ENCODE measurements at places on chromosomes 1 and 21. TPM values are rescaled to one million over a fixed set of nuclear protein-coding genes. Genes with fewer than 3 reads are reported as not detected.

- H3K27ac ChIP-seq = no peak overlapping the region
- H3K36me3 ChIP-seq = no peaks in the 10 kb centered on the region
- H3K4me1 ChIP-seq = no peaks in the 10 kb centered on the region
- no peaks in the 10 kb centered on the region for H3K27me3 ChIP-seq
- DNase-seq = peak; percentile 70
Measured at GRCh38 chr1:70745199-70745598, 302.4 kb downstream of the PTGER3 start.

DNA sequence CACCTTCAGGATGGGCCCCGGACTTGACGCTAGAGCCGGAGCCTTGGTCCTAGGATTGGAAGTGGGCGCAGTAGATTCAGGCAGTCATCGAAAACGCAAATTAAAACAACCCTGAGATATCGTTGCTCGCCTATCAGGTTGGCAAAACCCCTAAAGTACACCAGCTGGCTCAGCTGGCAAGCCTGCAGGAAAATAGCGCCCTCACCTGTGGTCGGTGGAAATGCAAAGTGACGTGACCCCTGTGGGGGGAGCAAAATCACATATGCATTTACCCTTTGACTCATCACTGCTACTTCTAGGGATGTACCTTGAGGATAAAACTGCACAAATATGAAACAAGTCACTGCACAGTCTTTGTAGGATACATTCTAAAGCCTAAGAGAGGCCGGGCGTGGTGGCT, 170.3 kb upstream of the TMEM51 start:
- DNase-seq = no peak
- H3K27me3 ChIP-seq = no peaks in the 10 kb centered on the region
- H3K27ac ChIP-seq = no peak overlapping the region
- H3K4me1 ChIP-seq = no peaks in the 10 kb centered on the region
- no peak overlapping the region for H3K4me3 ChIP-seq

DNA sequence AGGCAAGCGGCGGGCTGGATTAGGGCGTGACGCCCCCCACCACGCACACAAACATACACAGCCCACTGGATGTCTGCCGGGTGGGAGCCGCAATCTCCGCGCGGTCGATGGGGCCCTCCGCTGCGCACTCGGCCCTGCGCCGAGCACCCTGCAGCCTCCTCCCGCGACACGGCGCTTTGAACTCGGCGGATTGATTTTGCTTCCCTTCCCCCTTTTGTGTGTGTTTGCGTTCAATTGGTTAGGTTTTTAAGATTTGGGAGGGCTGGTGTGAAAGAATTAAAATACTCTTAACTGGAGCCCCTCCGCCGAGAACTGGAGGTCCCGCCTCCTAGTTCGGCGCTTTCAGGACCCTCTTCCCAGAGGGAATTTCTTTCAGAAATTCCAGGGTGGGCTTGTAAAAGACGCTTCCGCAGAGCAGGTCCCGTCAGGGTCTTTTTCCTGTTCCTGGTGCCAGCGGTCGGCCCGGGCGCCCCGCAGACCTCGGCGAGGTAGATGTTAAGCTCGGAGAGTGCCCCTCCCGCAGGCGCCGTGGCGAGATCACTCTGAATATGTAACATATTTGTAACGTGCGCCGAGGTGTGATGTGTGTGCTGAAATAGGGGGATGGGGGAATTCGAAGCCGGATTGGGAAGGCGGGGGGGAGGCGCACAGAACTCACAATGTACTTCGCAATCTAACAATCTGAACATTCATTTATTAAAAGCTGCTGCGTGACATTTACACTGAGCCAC, 8.0 kb upstream of the BARHL2 start:
- no peaks in the 10 kb centered on the region for H3K36me3 ChIP-seq
- peaks cover 38% of the 10 kb centered on the region for H3K4me1 ChIP-seq
- H3K27ac ChIP-seq = no peak overlapping the region
- H3K4me3 ChIP-seq = peak overlapping the region; percentile 53
- peak; percentile 70 for DNase-seq

GRCh38 chr1:7581754-7582459, 189.2 kb upstream of the VAMP3 start:
- no peak overlapping the region for H3K27ac ChIP-seq
- DNase-seq = no peak
- no peaks in the 10 kb centered on the region for H3K4me1 ChIP-seq
- no peaks in the 10 kb centered on the region for H3K27me3 ChIP-seq

DNA sequence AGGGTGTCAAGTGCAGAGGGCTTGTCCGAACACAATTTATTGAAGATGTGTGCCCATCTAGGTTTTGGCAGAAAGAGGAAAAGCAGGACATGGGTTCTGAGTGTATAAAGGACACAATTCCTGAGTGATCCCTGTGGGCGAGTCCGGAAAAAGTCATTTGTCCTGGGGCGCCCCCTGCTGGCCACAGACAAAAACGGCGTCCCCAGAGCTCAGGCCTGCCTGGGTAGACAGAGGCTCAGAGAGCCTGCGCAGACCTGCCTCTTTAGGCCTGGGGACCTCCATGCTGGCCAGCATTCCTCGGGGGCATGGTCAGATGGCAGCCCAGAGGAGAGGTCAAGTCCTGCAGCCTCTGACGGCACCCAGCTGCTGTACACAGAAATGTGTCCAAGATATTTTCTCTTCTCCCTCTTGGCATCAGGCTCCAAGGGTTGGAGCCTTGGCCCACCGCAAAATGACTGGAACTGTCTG, 65.5 kb upstream of the LRP8 start:
- peak; percentile 59 for DNase-seq
- no peaks in the 10 kb centered on the region for H3K4me1 ChIP-seq
- H3K27me3 ChIP-seq = no peaks in the 10 kb centered on the region
- H3K27ac ChIP-seq = no peak overlapping the region
- H3K36me3 ChIP-seq = no peaks in the 10 kb centered on the region

GRCh38 chr21:45555557-45556301, 13.5 kb upstream of the SLC19A1 start:
- no peaks in the 10 kb centered on the region for H3K27me3 ChIP-seq
- no peaks in the 10 kb centered on the region for H3K4me1 ChIP-seq
- peak; percentile 79 for DNase-seq
- peak overlapping the region; percentile 67 for H3K27ac ChIP-seq
- peak overlapping the region; percentile 50 for H3K4me3 ChIP-seq
- H3K36me3 ChIP-seq = no peaks in the 10 kb centered on the region

AUNIP gene
- total RNA-seq = 17.7 TPM

ESRRG gene
- total RNA-seq = not detected

C1orf116 gene
- total RNA-seq = 0.09 TPM

AGT gene
- total RNA-seq = 0.13 TPM

TDRD5 gene
- total RNA-seq = not detected
